ENCODE measurements at places on chromosomes 16 and 17. TPM values are rescaled to one million over a fixed set of nuclear protein-coding genes. Genes with fewer than 3 reads are reported as not detected.
A peak's percentile ranks its signal among the peaks of the same experiment; 100 is the strongest.

DNA sequence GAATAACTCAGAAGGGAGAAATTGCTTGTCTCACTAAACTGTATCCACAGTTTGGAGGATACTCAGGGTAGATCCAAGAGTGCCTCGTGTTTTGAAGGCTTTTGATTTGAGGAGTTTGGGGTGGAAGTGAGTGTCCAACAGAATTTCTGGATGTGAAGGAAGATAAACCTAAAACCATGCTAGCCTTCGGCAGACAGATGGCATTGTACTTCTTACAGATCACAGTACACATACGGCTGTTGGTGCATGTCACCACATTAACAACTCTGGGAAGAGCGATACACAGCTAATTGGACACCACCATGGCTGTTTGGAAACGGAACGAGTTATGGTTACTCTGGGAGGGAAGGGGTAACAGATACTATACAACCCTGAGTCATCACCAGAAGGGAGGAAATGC, 420.4 kb downstream of the GRIN2A start:
- DNase-seq = no peak

DNA sequence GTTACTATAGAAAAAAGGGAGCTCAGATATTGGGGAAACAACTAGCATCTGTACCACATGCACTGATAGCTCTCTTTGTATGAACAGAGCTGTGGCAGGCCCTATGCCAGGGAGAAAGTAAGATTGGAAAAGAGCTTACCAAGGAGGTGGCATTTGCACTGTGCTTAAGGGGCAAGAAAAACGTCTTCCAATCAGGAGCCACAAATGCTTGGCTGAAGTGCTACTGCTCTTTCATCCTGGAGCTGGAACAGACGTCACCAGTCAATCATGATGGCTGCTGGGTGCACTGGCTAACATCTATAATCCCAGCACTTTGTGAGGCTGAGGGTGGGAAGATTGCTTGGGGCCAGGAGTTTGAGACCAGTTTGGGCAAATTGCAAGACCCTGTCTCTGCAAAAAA, 218.5 kb downstream of the SEC14L1 start:
- DNase-seq = no peak

The INCA1 gene
- 0.32 TPM for total RNA-seq

- peak; percentile 4 for DNase-seq
Measured at GRCh38 chr17:6753546-6753945, 2.3 kb upstream of the XAF1 start.

DNA sequence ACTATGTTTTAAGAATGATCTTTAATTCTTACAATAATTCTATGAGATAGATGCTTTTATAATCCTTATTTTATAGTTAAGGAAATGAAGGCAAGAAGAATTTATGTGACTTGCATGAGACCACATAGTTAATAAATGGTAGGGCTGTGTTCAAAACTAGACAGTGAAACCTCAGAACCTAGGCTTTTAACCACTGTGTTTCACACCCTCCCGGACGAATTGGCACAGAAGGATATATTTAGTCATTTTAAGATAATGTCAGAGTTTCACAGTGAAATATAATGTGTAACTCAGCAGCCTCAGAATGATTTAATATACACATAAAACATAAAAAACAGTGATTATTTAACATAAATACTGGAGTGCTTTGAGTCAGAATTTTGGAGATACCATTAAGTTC, 57.0 kb downstream of the NSRP1 start:
- DNase-seq = no peak

The SALL1 gene
- 1.8 TPM for total RNA-seq

GRCh38 chr16:70695331-70696070, 9.6 kb upstream of the MTSS2 start:
- no peak for DNase-seq

DNA sequence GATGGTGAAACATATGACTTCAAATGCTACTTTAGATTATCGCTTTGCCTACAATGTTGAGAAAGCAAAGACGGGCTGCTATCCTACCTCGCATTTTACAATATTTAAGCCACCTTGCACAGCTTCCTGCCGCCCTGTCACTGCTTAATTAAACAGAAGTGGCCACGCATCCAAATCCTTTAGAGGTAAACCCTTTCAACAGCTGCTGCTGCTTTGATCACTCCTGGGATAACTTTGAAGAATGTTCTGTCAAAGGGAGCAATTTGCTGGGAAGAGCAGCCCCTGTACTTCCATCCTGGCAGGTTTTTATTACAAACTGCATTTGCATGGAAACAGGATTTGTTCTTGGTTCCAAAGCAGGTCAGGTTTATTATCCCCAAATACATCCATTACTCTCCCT, 24.2 kb upstream of the SSTR2 start:
- DNase-seq = no peak

DNA sequence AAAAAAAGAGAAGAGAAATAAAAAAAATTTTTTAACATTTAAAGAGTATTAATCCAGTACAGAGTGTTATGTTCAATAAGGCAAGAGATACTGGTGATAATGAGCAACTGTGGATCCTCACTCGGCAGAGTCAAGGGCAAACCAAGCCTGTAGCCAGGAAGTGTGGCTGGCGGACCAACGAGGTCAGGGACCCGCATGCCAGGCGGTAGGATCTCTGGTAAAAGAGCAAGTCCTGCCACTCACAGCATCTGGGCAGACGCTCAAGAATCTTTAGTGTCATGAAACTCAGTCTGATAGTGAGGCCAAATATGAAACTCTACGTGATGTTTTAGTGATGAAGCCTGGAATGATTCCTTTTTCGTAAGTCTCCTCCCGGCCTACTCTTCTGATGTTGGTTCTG, 8.3 kb upstream of the GEMIN4 start:
- DNase-seq = no peak

- no peak for DNase-seq
Measured at GRCh38 chr17:47914306-47914948, 18.4 kb downstream of the SP2 start.

The CSH1 gene
- total RNA-seq = not detected

All from GM23248 (cell line).